ENCODE measurements at places on chromosomes 16 and 17.

- no peak for DNase-seq
Measured at GRCh38 chr17:72306037-72306436, 185.2 kb downstream of the SOX9 start.

DNA sequence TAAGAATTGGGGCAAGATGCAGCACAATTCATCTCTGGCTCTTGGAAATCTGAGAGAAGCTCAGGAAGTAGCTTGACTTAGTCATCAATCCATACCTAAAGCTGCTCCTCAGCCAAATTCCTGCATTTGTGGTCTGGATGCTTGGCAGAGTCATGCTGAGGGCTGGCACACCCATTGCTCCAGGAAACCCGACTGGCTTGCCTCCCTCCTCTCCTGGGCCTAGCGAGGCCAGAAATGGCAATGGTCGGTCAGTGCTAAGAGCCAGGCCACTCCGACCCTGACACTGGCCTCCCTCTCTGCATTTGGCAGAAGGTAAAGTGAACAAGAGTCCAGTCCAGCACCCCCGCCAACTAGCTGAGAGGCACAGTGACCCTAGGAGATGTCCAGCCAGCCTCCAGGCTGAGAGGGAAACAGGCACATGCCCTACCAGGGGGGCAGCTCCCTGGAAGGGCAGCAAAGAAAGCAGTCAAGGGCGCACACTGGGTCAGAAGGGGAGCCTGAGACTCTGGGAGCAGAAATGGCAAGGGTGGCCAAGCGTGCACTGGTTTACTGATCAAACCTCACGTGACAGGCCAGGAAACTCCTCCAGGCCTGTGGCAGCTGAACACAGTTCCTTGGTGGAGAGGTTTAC lies 10.0 kb downstream of the POLDIP2 start:
- DNase-seq: no peak

DNA sequence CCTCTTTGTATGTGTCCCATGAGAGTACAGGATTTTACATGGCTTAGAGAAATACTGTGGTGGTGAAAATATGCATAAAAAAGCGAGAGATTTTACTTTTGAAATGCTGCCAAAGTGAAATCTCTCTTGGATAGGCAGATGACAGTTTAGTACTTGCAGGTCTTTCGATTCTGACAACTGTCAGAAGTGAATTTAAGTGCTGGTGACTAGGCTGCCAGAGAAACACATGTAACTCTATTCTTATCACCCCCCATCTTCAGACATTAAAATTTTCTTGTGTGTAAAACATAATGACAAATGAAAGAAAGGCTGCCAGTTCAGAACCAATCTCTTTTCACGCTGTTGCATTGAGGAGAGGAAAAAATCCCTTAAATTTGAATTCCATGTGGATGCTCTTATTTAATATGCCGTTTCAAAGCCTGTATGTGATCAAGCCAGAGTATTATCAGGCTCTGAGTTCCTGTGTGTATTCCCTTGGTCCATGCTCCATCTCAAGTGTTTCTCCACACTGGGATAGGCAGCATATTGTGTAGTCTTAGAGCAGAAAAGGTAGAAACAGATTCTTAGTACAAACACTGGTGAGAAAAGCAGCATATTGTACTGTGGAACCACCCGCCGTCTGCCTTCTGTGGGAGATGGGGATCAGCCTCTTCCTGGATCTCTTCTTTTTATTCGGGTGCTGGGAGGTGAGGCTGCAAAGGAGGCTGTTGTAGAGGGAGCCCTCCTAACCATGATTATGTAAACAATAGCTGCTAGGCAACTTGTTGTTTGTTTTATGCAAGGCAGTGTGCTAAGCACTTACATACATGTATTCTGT lies 291.3 kb downstream of the WWOX start:
- DNase-seq: no peak

DNA sequence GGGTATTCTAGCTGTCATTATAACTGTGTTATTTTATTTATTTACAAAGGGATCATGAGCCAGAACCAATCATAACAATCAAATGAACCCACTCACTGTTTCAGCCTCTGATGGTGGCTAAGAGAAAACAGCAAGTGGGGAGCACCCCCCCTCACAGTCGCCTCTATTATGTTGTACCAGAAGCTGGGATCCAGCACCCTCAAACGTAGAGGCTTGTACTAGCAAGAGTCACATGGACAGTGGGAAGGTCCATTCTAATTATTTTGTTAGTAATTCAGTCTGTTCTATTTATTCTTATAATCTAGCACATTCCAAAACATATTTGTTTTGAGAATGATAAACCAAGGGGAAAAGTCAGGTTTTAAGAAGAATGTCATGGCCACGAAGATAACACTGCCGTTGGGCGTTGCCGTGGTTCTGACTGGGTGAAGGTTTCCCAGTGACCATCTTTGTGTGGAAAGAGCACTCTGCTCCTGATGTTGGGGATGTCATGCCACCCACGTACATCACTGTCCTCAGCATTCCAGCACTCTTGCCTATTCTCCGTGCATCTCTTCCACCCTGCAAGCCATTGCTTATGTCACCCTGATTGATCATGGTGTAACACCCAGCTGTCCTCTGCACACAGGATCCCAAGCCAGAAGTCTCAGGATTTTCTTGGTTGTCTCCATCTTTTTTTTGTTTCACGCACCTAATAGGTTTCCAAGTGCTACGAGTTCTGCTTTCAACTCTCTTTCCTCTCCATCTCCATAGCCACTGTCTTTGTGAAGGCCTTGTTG lies 205.8 kb downstream of the PRKCA start:
- DNase-seq: no peak

DNA sequence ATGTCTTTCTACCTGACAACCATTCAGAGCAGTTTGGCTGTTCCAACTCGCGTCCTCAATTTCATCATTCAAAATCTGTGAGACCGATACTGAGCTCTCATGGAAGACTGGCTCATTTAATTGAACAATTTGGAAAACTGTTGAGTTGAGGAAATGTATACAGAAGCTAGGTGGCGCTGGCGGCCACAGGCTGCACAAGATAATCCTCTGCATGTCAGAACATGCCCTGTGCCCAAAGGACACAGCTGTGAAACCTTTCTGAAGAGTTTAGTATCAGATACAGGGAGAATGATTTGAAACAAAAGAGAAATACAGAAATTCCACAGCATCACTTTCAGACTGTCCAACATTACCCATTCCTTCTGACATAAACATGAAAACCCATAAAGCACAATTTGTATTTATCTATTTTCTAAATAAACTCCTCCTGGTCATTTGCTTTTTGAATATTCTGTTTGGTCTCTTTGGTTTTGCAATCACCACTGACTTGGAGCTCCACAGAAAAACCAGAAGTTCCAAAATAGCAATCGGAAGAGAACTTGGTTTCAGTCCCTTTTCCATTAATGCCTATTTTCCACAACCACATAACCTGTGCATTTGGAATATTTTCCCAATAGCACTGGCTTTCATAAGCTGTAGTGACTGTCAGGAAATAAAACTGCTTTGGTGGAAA lies 192.8 kb downstream of the MAP2K6 start:
- peak; percentile 85 for DNase-seq

DNA sequence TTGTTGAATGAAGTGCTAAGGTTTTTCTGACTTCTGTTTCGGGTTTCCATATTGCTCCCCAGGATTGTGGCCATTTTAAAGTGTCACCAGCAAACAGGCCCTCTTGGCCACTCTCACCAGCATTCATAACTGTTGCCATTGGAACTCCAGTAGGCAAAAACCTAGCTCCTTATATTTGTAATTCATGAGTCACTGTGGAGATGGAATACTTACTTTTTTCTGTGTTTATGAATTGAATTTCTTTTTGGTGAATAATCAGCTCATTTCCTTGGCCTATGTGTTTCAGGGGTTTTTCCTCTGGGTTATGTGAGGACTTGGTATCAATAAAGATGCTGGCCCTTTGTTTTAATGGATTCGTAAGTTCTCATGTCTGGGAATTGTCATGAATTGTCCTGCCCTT lies 255.1 kb downstream of the SNX29 start:
- no peak for DNase-seq

DNA sequence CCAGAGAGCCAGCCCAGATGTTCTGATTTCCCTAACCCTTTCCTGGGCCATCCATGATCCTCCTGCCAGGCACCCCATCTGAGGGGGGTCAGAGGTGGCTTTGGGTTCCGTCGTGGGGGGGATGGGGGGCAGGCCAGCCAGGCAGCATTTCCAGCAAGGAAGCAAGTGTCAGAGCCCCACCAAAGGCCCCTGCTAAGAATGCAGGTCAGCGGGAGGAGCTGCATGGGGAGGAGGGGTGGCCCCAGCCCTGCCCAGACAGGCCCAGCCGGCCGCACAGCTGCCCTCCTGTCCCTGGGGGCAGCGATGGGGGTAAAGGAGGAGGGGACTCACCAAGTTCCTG lies 2.3 kb upstream of the SCRN2 start:
- no peak for DNase-seq

DNA sequence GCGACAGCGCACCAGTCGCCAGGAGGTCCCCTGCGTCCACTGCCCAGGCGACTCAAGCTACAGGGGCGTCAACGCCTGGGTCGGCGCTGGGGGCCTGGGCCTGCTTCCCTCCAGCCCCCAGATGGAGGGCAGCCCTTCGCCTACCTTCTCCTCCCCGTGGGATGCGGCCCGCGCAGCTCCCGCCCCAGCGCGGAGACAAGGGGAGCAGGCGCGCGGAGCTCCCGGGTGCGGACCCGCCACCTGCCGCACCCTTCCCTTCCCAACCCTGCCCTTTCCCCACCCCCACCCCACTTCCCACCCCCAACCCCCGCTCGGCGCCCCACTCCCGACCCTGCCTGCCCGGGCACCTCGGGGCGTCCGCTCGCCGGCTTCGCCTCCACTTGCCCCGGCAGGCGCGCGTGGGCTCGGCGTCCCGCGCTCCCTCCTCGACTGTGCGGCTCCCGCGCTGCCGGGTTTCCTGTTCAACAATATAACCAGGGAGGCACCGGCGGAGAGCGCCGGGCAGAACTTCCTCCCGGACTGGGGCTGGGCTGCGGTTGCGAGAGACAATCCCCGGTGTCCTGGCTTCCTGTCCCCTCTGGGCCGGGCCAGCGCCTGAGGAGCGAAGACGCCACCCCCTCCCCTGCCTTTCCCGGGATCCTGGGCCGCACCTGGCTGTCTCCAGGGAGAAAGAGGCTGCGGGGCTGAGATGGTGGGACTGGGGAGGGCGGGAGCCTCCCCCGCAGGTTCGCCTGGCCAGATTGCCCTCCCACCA lies at the start of gene ARHGAP27:
Gene ARHGAP27 (minus strand): TSS at position 466 of the 754 bp plus-strand sequence. CDS start 2,591 bp downstream, outside the sequence.
- DNase-seq: no peak

Measured in NCI-H1417 (cell line).